NCI-H526 (cell line): ENCODE measurements at places on chromosomes 6 and 20.

DNA sequence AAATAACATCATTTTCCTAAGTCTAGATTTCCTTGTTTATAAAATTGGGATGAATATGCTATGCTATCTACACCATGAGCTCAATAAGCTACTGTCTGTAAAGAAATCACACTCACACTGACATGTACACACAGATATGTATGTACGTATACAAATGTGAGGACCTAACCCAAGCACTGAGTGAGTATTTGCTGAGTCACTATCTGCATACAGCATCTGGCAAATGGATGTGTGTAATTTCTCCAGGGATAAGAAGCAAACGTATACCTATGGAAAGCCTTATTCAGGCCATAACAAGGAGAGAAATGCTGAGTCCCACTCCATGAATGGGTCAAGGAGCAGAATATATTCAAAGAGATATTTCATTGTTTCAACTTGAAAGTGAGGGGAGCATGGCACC, 153.9 kb downstream of the LPA start:
- no peak for DNase-seq

GRCh38 chr6:169949511-169950097, 198.2 kb downstream of the ERMARD start:
- DNase-seq, result no peak

GRCh38 chr6:27358786-27359185, 29.8 kb upstream of the ZNF391 start:
- DNase-seq, result no peak

GRCh38 chr6:81366972-81367371, 385.5 kb downstream of the TENT5A start:
- peak; percentile 19 for DNase-seq

- DNase-seq, result no peak
Observed at GRCh38 chr6:139584599-139584998, 210.2 kb upstream of the CITED2 start.

GRCh38 chr6:126516411-126516810, 176.5 kb downstream of the CENPW start:
- DNase-seq, result no peak

DNA sequence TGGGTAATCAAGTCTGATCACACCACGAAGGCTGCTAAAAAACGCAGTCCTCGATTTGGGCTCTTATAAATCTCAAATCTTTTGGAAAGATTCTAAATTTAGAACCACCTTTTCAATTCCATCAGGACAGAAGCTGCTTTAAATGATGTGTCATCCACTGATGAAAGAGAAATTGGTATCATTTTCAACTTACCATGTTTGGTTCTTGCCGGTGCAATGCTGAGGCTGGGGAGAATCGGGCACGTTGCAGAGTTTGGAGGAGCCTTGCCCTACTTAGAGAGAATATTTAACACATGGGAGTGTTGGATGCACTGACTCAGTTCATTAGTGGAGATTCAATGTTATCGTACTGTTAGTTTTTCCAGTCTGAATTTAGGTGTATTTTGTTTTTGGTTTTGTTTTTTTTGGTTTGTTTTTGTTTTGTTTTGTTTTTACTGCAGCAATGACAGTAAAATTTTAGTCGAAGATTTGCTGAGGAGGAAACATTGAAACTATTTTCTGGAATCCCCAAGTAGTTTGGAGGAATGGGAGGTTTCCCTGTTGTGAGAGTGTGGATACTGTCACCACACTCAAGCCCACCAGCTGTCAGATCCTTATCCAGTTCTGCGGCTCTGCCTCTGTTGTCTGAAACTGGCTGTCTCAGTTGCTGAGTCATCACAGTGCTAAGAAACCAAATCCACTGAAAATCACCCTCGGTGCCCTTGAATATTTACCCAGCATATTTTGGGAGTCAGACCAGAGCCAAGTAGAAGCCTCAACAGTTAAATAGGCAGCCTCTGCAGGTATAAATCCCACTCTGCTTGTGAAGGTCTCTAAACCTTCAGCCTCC, 497.0 kb downstream of the BTBD3 start:
- DNase-seq, result no peak

DNA sequence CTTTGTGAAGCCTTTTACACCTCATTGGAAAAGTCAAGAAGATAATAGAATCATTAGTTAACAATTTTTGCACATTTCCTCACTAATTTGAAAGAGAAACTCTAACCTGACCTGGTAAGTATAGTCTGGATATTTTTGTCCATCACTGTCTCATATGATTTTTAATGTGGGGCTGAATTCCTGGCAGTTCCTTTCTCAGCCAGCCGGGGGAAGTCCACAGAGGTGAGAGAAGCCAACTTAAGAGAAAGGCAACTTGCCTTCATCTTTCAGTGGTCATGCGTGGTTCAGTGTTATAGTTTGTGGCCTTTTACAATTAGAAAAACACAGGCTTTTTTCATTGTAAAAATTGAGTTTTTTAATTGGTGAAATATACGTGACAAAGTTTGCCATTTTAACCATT, 80.6 kb downstream of the CDYL start:
- DNase-seq, result no peak

DNA sequence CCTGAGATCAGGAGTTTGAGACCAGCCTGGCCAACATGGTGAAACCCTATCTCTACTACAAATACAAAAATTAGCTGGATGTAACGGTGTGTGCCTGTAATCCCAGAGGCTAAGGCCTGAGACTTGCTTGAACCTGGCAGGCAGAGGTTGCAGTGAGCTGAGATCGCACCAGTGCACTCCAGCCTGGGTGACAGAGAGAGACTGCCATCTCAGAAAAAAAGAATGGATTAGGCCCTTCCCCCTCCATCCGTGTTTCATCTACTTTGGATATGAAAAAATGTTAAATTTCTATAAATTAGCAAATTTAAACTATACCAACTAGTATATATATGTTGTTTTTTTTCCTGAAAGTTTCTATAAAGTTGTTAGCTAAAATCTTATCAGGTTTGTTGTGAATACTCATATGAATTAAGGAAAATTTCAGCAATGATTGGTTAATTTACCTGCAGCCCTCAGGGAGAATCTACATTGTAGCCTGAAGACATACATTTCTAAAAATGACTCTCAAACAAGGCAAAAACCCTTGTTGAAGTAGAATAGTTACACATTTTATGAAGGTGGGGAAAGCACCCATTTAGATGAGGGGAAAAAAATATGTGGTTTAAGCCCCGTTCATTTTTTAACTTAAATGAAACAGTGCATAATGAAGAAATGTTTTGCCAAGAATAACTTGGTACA, 120.9 kb downstream of the TIAM2 start:
- DNase-seq, result no peak

GRCh38 chr6:34535646-34536045, 20.5 kb downstream of the SPDEF start:
- DNase-seq, result no peak

- DNase-seq, result no peak
Observed at GRCh38 chr20:19344341-19344740, 131.9 kb downstream of the SLC24A3 start.

DNA sequence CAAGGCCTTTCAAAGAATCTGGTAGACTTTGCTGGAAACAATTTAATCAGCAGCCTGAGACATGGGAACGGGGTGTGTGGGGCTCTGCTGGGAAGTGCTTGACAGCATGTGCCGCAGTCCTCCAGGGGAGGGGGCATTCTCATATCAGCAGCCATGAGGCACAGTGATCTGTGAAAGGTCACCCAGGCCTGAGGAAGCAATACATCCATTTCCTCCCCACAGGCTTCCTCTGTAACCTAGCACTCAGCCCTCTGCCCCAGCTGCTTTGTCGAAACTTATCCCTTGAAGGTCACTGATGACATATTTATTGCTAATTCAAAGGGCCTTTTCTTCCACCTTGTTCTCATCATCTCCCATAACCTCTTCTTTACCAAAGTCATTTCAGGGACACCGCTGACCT, 103.3 kb downstream of the TNFAIP3 start:
- DNase-seq, result no peak

- peak; percentile 97 for DNase-seq
Observed at GRCh38 chr20:57773059-57773815, 63.4 kb upstream of the PMEPA1 start.

- no peak for DNase-seq
Observed at GRCh38 chr6:93407186-93407585, 12.2 kb downstream of the EPHA7 start.

DNA sequence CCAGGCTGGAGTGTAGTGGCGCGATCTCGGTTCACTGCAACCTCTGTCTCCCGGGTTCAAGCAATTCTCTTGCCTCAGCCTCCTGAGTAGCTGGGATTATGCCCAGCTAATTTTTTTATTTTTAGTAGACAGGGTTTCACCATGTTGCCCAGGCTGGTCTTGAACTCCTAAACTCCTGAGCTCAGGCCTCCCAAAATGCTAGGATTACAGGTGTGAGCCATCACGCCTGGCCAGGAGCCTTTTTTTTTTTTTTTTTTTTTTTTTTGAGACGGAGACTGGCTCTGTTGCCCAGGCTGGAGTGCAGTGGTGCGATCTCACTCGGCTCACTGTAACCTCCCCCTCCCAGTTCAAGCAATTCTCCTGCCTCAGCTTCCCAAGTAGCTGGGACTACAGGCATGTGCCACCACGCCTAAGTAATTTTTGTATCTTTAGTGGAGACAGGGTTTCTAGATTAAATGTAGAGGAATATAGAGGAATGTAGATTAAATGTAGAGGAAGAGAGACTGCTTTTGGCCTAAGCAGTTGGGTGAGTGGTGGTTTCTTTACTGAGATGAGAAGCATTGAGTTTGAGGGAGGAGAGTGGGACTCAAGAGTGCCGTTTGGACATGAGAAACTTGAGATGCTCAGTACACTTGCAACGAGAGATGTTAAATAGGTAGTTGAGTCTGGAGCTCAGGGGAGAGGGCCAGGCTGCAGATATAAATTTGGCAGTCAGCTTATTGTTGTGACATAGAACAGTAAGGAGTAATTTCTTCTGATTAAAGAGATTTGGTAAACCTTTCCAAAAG, 16.7 kb downstream of the VAPB start:
- no peak for DNase-seq

DNA sequence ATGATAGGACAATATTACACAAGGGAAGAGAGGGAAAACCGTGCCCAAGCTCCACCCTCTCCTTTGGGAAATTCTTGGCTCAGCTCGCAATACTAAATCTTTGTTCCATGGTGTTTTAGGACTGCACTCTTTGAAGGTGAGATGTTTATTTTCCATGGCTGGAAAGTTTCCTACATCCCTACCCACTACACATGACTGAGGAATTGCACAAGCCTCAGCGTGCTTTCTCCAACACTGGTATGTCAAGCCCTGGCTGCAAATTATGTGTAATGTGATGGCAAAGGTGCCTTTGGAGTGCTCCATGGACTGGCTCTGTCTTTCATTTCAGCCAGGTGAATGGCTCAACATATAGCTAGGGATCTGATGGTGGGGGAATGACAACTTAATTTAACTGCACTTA, 134.3 kb downstream of the ISM1 start:
- DNase-seq, result no peak

DNA sequence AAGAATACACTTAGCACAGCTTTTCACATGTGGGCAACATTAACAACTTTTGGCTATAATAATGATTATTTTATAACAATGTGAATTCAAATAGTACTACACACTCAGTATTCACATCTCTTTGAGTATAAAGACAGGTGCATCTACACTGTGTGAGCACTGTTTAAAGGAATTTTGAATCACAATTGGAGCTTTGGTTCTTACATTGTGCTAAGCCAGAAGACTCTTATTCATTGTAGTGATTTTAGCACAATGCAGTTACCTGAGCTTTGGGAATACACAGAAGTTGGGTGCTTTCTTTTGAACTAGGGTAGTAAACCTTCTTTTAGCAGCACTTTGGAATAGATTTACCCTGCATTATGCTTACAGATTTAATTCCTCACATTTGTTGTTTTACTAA, 20.5 kb downstream of the RIMS1 start:
- DNase-seq, result no peak

DNA sequence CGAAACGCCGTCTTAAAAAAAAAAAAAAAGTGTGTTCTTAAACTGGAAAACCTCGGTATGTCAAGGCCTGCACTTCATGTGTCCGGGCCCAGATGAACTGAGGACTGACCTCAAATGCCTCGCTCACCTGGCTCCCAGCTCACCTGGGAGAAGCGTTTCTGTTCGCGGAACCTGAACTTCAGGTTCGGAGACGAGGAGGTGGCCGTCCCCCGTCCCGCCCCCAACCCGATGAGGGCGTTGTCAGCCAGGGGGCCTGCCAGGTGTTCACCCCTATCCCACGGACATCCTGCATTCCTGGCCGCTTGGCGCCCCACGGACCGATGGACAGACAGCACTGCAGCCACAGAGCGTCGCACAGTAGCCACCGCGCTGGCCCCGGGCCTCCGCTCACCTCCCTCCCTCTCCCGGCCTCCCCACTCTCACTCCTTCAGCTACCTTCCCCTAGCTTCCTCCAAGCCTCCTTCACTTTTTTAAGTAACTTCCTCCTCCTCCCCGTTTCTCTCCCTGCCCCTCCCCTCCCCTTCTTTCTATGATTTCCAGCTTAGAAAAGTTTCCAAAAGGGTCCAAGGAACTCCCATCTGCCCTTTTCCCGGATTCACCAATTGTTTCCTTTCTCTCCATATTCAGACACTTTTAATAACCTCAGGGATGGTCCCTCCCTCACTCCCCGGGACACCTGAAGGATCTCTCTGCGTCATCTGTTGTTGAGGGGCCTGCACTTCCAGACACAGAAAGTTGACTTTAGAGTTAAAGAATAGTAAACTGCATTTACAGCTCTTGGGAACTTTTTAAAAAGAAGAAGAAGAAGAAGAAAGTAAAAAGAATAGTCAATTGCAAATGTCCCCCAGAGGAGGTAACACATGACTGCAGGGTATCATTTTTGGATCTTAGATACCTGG, 22.7 kb upstream of the MCM3 start:
- DNase-seq, result no peak

- DNase-seq, result no peak
Observed at GRCh38 chr6:4256969-4257368, 121.6 kb upstream of the ECI2 start.

DNA sequence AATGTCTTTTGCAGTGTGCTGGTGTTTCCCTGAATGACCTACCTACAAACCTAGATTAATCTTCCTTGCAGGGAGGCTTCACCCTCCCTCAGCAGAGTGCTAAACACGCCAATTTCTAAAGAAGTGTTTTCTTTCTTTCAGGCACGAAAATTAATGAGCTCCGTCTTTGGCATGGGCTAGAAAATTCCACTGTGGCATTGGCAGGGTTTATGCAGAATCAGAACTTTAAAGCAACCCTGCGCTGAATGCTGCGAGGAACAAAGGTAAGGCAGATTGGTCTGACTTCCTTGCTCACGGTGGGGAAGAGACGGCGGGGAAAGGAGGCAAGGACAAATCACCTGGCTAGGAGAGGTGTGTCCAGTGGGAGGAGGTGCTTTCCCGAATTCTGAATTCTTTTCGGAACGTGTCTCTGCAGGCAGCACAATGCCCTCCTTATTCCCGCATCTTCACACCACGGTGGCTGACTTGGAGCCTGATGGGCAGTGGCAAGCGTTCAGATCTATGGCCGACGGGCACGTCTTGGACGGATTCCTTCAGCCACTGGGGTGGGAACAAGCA, 6.2 kb upstream of the BANF2 start:
- no peak for DNase-seq

GRCh38 chr6:53854843-53855567, 60.2 kb downstream of the LRRC1 start:
- no peak for DNase-seq

GRCh38 chr6:129634411-129635230, 75.4 kb downstream of the ARHGAP18 start:
- DNase-seq, result no peak
